ENCODE measurements at places on chromosomes 11 and 22.

GRCh38 chr11:76208438-76209374 is 2.4 kb upstream of the WNT11 start:
- ATAC-seq = peak; percentile 49

DNA sequence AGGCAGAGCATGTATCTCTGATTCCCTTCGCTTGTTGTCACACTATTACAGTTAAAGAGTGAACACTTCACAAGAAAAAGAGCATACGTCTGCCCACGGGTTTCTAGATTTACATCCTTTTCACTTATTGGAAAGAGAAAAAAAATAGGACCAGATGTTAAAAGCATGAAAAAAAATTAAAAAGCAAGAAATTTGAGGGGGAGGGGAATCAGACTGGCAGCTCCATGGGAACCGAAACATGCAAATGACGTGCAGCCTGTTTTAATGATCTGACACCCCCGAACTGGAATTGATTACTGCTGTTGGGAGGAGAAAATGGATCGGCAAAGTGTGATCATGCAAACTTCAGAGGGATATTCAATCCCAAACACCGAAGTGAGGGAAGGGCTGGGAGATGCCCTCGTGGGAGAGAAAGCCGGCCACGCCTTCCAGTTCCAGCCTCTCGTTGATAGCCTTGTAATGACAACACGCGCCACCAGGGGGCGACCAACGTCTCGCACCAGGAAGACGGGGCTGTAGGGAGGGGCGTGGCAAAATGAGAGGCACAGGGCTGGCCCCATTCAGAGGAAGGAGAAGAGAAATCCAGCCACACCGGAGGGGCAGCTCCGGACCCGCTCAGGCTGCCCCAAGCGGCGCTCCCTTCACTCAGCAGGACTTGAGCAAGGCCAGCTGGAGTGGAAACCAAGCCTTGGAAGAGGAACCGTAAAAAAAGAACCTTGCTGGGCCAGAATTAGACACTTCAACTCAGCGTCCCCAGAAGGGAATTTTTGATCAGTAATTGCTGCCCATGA is 53.8 kb upstream of the SYT13 start:
- peak; percentile 99 for ATAC-seq

- no peak for ATAC-seq
Observed at GRCh38 chr11:34260072-34260575, 97.7 kb downstream of the ABTB2 start.

DNA sequence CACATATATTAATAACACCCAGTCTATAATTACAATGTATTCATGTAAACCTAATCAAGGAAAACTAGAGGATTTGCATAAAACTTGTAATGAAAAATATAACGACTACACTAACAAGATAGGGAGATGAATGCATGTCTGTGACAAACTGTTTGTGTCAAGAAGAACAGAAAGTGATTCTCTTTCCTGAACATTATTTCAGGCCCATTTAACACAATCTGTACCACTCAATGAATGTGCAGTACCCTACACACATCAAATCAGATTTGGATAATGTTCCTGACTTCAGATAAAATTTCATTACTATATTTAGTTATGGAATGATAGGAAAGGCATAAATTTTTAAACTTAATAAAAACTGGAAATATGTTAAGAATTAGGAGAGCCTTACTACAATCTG is 93.1 kb downstream of the CADM1 start:
- no peak for ATAC-seq

GRCh38 chr11:32382339-32383049 is 52.8 kb downstream of the WT1 start:
- ATAC-seq = no peak

DNA sequence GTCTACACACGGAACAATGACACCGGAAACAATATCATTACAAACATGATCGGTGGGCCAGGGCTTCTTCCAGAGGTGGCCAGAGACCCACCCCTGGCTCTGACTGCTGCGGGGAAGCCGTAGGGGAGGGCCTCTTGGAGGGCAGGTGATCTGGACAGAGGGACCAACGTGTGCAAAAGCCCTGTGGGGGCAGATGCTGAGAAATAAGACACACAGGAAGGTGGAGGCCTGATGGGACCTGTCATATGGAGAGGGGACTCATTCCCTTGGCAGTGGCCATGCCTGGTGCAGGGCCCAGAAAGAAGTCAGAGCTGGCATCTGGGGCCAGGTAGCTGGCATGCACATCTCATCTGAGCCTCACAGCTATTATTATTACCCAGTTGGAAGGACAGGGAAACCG is 1.1 kb downstream of the ALDH3B2 start:
- ATAC-seq = no peak

DNA sequence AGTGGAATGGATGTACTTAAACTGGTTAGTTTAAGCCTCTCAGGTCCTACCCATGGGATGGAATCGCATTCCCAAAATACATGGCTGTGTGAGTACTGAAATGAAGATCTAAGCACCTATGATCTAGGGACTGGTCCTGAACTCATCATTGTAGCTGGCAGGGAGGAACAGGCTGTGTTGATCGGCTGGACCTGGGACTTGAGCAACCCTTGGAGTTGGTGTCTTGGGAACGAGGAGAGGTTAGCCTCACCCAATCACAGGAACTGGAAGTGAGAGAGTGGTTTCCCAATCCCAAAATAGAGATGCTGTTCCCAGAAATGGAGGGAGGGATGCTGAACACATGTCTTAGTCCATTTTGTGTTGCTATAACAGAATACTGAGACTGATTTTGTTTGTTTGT is 16.4 kb upstream of the ASCC2 start:
- no peak for ATAC-seq

- ATAC-seq = no peak
Observed at GRCh38 chr11:91967026-91967690, 257.5 kb upstream of the FAT3 start.

DNA sequence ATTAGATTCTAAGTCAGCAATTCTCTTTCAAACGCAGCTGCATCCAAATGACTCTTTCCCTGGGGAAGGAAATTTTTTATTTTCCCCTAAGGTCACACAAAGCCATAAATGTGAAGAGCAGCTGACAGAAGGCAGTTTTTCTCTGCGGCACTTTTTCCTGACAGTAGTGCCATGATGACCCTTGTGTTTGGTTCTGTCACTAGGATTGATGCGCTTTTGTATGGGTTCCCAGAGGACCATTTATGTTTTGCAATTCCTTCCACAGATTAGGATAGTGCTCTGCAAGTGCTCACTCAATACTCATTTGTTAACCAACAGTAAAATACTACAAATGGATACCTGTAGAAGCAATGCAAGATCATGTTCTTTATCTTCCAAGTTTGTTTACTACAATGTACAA is 359.6 kb upstream of the CTSC start:
- no peak for ATAC-seq

DNA sequence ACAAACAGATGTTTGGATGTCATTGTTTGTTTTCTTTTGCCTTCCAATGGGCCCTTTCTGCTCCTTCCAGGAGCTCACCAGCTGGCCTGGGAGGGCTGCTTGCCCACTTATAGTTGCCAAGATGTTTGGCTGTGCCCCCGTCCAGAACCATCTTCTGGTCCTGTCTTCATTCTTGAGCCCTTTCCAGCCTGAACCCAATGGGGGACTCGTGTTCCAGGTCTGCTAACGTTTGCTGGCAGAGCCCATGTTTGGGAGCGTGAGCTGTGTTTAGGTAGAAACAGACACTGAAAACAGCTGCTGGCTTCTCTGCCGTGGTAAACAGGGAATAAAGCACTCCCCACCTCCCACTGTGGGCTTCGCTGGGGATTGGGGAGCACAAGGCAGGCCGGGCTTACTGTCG is 83.2 kb upstream of the SYT13 start:
- no peak for ATAC-seq

- ATAC-seq = peak; percentile 11
Observed at GRCh38 chr22:38203090-38203810, 1.5 kb downstream of the MAFF start.

GRCh38 chr11:75163921-75164849 is 13.3 kb downstream of the SLCO2B1 start:
- ATAC-seq = no peak

DNA sequence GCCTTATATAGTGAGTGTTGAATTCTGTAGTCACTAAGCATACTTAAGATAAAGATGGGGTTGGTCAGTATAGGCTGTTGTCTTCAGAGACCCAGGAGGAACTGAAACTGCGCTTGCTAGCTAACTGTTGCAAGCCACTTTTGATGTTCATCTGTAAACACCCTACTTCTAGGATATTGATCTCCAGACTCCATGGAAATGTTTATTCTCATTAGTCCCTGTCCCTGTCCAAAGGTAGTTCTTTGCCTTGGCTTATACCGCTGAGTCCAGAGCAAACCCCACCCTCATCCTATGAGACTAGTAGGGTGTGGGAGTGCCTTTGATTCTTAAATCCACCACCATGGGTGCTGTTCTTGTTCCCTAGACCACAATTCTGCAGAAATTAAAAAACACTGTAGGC is 36.4 kb downstream of the DEPDC5 start:
- ATAC-seq = no peak

DNA sequence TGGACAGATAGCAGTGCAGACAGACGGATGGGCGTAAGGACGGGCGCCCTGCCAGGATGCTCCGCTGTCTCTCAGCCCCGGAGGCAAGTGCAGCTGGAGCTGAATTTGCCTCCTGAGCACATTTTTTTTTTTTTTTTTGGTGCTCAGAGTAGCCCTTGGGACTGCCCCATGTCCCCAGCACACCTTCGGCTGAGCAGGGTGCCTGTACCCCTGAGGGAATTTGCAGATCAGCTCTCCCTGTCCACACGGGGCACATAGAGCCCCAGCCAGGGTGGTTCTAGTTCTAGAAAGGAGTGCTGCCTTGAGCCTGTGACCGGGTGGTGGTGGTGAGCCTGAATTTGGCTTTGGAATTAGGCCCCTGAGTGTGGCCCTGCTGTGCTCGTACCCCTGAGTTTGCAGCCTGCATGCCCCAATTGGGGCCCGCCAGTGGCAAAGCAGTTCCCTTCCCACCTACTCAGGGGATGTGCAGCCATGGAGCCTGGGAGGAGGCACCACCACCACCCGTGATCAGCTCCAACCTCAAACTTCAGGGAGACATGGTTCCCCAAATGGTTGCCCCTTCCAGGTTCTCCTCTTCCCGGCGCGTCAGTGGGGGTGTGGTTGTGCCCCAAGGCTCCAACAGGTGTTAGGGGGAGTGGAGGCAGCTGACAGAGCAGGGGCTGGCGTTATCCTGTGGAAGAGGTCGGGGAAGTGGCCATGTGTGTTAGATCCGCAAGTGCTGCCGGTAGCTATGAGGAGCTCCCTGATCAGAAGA is 1232.7 kb downstream of the BRD1 start:
- no peak for ATAC-seq

- ATAC-seq = peak; percentile 50
Observed at GRCh38 chr22:31346733-31347250, 646 bp upstream of the PATZ1 start.

DNA sequence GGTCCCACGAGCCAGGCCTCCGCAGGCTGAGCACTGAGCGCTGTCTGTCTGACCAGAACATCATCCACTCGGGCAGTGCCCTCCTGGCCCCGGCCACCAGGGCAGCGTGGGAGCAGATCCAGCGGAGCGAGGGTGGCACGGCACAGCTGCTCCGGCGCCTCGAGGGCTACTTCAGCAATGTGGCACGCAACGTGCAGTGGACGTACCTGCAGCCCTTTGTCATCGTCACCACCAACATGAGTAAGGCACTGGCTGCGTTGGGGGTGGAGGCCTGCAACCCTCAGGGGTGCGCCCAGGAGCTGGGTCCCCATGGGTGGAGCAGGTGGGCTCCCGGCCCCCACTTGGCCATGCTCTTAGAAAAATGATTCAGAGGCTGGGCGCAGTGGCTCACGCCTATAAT is 49.7 kb upstream of the PRODH start:
- ATAC-seq = no peak

DNA sequence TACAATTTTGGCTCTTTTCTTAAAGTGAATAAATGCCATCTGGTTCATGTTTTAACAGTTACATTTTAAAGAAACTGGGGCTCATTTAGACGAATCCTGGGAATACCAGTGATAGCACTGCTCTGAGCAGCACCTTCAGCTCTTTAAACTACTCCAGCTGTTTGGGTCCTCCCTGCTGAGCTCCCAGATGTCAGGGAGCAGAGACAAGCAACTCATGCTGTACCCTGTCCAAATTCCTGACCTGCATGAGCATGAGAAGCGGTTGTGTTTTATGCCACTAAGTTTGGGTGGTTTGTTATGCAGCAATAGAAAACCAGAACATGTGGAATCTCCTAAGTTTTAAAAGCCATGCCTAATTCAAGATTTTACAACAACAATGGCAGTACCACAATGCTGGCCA is 90.0 kb downstream of the FDX1 start:
- ATAC-seq = no peak

DNA sequence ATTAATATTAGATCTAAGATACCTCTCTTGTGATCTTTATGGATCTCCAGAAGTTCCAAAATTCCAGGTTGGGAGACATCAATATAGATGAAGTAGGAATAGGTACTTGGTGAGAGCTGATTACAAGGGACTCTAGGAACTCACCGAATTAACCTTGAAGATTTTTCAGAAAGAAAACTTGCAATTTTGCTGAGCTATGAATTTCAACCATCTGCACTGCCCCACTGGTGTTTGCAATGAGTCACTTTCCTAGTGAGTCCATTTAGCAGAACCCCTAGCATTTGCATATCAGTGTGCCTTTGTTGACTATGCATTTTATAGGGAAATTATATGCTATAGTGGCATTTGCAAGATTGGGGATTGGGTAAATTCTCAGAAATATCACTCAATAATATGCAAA is 122.0 kb downstream of the CTNND1 start:
- ATAC-seq = no peak

GRCh38 chr22:40235308-40235707 is 57.6 kb downstream of the TNRC6B start:
- no peak for ATAC-seq

DNA sequence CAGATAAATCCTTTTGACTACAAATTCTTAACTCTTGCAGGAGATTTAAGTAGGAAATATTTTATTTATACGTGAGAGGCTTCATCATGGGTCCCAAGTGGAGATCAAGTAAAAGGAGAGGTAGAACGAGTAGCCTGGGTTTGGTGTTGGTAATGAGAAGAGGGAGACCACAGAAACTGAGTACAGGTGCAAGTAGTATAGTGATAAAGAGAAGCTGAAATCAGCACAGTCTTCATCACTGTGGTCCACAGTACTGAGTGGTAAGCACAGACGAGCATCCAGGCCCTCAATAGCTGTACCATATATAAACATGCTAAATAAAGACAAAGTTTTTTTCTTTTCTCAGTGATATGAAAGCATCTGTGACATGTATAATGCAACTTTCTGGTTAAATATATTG is 5.8 kb upstream of the OR52E5 start:
- no peak for ATAC-seq

GRCh38 chr22:38066381-38067027 is 9.3 kb downstream of the PICK1 start:
- ATAC-seq = no peak

DNA sequence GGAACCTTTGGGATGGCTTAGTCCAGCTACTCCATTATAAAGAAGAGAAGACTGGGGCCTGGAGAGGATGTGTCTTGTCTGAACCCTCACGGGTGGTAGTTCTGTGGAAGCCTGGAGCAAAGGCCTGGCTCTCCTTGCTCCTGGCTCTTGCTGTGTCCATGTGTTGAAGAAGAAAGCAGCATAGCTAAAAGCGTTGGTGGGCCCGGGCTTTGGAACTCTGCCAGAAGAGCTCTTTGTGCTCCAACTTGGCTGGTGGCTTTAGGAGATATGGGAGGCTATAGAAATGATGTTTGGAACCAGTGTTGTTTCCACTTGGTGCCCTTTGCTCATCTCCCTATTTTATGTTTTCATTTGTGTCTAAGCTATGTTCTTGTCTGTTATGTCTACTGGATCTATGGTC is 131.1 kb downstream of the DBX1 start:
- no peak for ATAC-seq

- ATAC-seq = no peak
Observed at GRCh38 chr22:48905206-48905975, 922.3 kb downstream of the BRD1 start.

GRCh38 chr11:104254347-104254746 is 90.4 kb upstream of the PDGFD start:
- ATAC-seq = peak; percentile 79

- no peak for ATAC-seq
Observed at GRCh38 chr11:1223346-1224110, 662 bp downstream of the MUC5B start.
